ENCODE measurements at places on chromosomes 11 and 22. TPM values are rescaled to one million over a fixed set of nuclear protein-coding genes. Genes with fewer than 3 reads are reported as not detected.
A peak's percentile ranks its signal among the peaks of the same experiment; 100 is the strongest.

DNA sequence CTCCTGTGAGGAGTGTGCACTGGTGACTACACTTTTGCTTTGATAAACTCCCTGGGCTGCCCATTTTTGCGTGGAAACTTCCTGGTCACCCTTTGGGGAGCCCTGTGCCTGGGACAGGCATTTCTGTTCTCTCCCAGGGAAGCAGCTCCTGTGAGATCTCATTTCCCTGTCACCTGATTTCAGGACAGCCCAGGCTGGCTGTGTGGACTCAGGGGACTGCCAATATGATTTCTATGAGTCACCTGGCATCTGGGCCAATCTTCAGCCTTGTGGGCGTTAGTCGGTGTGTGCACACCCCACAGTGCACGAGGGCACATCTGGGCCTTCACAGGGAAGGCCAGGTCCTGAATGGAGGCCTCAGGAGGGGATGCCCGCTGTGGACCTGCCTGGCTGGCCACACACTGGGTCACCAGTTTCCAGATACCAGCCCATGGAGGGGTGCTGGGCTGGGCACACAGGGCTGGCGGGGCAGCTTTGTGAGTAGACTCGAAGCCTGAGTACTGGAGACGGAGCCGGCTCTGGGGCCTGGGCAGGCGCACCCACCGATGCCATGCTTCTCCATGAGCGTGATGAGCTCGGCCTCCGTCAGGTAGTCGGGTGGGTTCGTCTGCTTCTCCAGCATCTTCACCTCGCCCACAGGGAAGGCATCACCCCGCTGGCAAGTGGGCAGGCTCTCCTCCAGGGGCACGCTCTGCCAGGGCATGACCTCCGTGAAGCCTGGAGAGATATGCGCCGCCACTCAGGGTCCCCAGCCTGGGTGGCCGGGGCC lies 9.4 kb upstream of the PPM1F start:
- DNase-seq = no peak
- no peaks in the 10 kb centered on the region for H3K4me1 ChIP-seq
- peaks cover 15% of the 10 kb centered on the region for H3K36me3 ChIP-seq
- no peak overlapping the region for H3K4me3 ChIP-seq

Gene EMSY
- total RNA-seq = 34.8 TPM

- H3K4me1 ChIP-seq = peaks cover 11% of the 10 kb centered on the region
- H3K27ac ChIP-seq = no peak overlapping the region
- no peak overlapping the region for H3K4me3 ChIP-seq
- peaks cover 2% of the 10 kb centered on the region for H3K27me3 ChIP-seq
Observed at GRCh38 chr22:41401781-41402648, 20.3 kb downstream of the TEF start.

DNA sequence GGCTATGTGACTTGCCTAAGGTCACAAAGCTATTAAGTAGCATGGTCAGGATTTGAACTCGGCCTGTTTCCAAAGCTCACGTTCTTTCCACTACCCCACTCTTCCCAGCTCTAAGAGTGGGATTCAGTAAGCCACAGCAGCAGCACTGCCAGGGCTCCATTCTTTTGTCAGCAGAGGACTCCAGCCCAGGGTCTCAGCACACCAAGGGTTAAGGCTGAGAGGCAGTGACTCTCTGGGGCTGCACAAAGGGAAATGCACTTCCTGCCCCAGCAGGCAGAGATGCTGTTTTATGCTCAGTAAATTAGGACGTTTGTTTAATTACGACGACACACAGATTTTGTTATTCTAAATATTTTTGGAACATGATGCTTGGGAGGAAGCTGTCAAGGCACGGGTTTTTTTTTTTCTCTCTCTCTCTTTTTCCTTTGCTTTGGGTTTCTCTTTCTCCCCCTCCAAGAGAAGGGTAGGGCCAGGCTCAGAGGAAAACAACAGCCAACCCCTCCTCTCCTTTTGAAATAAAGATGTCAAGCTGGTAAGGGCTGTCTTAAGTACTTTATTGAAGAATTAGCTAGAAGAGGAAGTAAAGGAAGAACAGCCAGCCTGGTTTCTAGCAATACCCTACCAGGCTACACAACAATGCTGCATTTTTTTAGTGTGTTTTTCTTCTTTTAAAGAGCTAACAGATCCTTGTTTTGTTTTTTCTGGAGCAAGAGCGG lies 2.8 kb downstream of the MYH9 start:
- no peaks in the 10 kb centered on the region for H3K27me3 ChIP-seq
- DNase-seq = peak; percentile 28
- H3K4me1 ChIP-seq = peaks cover 60% of the 10 kb centered on the region
- peaks cover 38% of the 10 kb centered on the region for H3K36me3 ChIP-seq

DNA sequence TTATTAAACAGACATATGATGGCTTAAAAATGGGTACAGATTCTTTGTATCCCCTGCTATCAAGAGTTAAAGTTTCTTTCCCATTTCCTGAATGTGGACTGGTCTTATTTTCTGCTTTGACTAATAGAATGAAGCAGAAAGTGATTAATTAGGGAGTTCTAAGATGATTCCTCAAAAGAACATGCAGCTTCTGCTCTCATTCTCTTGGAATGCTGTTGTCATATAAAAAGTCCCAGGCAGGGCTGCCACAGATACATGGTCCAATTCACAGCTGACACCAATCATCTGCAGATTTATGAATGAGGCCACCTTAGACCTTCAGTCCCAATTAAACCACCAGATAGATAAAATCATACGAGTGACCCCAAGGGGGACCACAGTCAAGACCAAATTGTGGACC lies 844.5 kb upstream of the RAG2 start:
- no peaks in the 10 kb centered on the region for H3K27me3 ChIP-seq
- no peak for DNase-seq
- no peaks in the 10 kb centered on the region for H3K4me1 ChIP-seq
- no peak overlapping the region for H3K4me3 ChIP-seq
- no peak overlapping the region for H3K27ac ChIP-seq

Gene IMMP1L
- 24.6 TPM for total RNA-seq

DNA sequence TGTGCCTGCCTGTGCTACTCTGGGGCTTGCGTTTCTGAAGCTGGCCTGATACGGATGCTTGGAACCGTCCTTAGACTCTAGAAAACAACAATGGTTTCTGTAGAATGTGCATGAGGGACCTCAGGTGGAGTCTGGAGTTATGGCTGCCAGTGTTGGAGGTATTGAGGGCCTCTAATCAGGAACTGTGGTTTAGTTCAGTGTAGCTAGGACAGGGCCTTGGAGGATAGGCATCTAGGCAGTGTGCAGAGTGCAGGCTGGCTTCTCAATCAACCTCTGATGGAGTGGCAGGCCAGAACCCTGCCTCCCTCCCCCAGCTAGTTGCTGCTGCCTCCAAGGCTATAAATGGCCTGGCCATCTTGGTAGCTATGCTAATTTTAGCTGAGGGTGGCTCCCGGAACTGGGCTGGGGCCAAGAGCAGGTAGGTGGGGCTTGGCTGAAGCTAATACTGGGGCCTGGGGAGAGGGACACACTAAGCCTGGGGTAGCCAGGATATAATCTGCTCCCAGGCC lies 4.0 kb downstream of the STIM1 start:
- no peak for DNase-seq
- H3K36me3 ChIP-seq = peaks cover 12% of the 10 kb centered on the region
- peaks cover 77% of the 10 kb centered on the region for H3K4me1 ChIP-seq
- H3K4me3 ChIP-seq = peak overlapping the region; percentile 98
- H3K27me3 ChIP-seq = no peaks in the 10 kb centered on the region
- H3K27ac ChIP-seq = peak overlapping the region; percentile 88

- H3K4me1 ChIP-seq = peaks cover 50% of the 10 kb centered on the region
- peak; percentile 57 for DNase-seq
- peaks cover 1% of the 10 kb centered on the region for H3K27me3 ChIP-seq
- peak overlapping the region; percentile 85 for H3K4me3 ChIP-seq
Observed at GRCh38 chr11:134037046-134037908, 31.6 kb upstream of the JAM3 start.

DNA sequence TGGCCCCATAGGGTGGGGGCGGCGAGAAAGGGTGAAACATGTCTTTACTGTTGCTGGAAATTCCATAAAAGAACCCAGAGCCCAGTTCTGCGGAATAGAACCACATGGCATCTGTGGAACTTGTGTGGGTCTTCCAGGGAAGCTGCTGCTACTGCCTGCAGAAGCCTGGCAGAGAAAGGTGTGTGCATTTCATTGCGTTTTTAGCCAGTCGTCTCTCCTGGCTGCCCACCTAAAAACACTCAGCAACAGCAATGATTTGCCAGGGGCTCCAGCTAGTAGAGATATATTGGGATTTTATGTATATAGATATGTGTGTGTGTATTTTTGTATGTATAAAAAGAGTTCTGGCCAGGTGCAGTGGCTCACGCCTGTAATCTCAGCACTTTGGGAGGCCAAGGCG lies 127.2 kb upstream of the TBCEL start:
- H3K4me1 ChIP-seq = no peaks in the 10 kb centered on the region
- peaks cover 5% of the 10 kb centered on the region for H3K27me3 ChIP-seq
- H3K36me3 ChIP-seq = no peaks in the 10 kb centered on the region

DNA sequence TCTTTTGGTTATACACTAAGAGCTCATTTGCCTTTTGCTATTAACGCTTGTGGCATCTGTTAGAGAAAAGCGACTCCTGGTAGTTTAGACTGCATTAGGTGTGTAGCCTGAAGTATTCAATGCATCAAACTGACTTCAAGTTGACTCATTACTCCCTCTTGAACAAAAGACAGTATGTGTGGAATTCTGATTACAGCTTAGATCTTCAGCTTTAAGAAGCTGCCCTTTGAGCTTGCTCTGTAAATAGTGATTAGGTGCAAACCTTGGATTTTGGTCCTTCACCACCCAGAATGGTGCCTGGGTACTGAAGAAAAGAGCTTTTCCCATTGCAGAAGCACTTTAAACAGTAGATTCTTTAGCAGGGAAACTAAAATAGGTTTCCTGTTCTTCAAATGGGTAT lies 62.1 kb downstream of the FAT3 start:
- DNase-seq = no peak
- H3K36me3 ChIP-seq = no peaks in the 10 kb centered on the region
- no peaks in the 10 kb centered on the region for H3K4me1 ChIP-seq
- H3K4me3 ChIP-seq = no peak overlapping the region
- no peak overlapping the region for H3K27ac ChIP-seq

Gene TEX54
- total RNA-seq = 1.3 TPM

DNA sequence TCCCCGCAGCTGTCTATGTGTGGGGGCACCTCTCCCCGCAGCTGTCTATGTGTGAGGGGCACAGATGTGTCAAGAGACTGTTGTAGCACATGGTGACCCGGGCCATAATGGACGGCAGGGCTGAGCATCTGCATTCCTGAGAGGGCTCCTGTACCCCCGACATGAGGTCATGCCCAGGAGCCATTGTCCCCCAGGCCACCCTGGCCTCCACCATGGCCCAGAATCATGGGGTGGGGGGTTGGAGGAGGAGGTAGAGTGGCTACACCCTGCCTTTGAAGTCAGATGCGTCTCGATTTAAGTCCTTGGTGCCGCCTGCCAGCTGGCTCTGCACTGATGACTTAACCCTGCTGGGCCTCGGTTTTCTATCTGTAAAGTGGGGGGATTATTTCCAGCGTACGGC lies 49.1 kb downstream of the ARHGAP8 start:
- DNase-seq = no peak
- no peak overlapping the region for H3K27ac ChIP-seq
- H3K27me3 ChIP-seq = peaks cover 2% of the 10 kb centered on the region
- H3K36me3 ChIP-seq = no peaks in the 10 kb centered on the region
- no peak overlapping the region for H3K4me3 ChIP-seq
- no peaks in the 10 kb centered on the region for H3K4me1 ChIP-seq

DNA sequence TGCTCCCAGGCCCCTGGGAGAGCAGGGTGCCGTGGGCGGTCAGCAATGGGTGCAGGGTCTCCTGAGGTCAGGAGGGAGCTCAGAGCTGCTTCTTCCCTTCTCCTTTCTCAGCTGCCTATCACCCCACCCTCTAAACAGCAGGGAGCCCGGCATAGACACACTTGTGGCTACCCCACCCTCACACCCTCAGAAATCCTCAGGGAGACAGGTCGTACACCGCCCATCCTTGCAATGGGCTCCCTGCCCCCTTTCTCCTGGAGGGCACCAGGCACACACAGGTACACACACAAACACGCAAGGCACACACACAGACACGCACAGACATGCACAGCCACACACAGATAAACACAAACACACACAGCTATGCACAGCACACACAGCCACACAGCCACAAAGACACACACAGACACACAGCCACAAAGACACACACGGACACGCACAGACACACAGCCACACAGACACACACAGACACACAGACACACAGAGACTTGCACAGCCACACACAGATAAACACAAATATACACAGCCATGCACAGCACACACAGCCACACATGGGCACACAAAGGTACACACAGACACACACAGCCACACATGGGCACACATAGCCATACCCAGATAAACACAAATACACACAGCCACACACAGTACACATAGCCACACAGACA lies 44.9 kb upstream of the TH start:
- no peak overlapping the region for H3K27ac ChIP-seq
- no peak overlapping the region for H3K4me3 ChIP-seq
- no peak for DNase-seq
- H3K27me3 ChIP-seq = peaks cover 10% of the 10 kb centered on the region

GRCh38 chr11:116397602-116398084 lies 375.1 kb downstream of the BUD13 start:
- no peak overlapping the region for H3K27ac ChIP-seq
- no peak for DNase-seq
- no peaks in the 10 kb centered on the region for H3K36me3 ChIP-seq
- H3K4me3 ChIP-seq = no peak overlapping the region
- no peaks in the 10 kb centered on the region for H3K27me3 ChIP-seq

GRCh38 chr11:73416786-73417185 lies 40.6 kb downstream of the RELT start:
- H3K27ac ChIP-seq = no peak overlapping the region
- peaks cover 11% of the 10 kb centered on the region for H3K4me1 ChIP-seq
- DNase-seq = no peak
- no peak overlapping the region for H3K4me3 ChIP-seq
- peaks cover 23% of the 10 kb centered on the region for H3K36me3 ChIP-seq

Gene TSPAN18
- 2.0 TPM for total RNA-seq

Gene SEC14L6
- total RNA-seq = not detected

DNA sequence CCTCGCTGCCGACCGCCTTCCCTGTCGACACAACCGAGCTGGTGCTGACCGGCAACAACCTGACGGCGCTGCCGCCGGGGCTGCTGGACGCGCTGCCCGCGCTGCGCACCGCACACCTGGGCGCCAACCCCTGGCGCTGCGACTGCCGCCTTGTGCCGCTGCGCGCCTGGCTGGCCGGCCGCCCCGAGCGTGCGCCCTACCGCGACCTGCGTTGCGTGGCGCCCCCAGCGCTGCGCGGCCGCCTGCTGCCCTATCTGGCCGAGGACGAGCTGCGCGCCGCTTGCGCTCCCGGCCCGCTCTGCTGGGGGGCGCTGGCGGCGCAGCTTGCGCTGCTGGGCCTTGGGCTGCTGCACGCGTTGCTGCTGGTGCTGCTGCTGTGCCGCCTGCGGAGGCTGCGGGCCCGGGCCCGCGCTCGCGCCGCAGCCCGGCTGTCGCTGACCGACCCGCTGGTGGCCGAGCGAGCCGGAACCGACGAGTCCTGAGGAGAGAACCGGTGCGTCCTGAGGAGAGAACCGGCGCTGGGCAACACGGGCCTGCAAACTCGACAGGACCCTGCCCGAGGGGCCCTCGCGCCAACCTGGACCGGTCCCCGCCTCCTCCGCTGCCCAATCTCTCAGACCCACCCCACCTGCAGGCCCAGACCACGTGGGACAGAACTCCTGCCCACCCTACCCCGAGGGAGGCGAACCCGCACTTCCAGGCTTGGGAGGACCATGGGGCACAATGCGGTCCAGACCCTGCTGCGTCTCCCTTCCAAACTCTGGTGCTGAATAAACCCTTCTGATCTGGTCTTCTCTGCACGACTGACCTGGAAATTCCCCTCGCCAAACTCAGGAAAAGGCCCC lies 866 bp downstream of the GP1BB start:
- no peaks in the 10 kb centered on the region for H3K36me3 ChIP-seq
- no peak overlapping the region for H3K27ac ChIP-seq
- H3K4me3 ChIP-seq = no peak overlapping the region
- DNase-seq = no peak
- peaks cover 46% of the 10 kb centered on the region for H3K27me3 ChIP-seq
- H3K4me1 ChIP-seq = peaks cover 4% of the 10 kb centered on the region

Data from activated T-helper 1 cell treated with anti-CD3 and anti-CD28 coated beads, Interleukin-12 subunit alpha, Interleukin-12 subunit beta, Interleukin-2, Interleukin-4 antibody, amounts not matched to agents 30 ng/mL and 10 ng/mL and 1 ng/mL, durations not matched to agents 14 hours and 24 hours and 36 hours (primary cell).